ENCODE measurements at places on chromosomes 2 and 18.
A peak's percentile ranks its signal among the peaks of the same experiment; 100 is the strongest.

DNA sequence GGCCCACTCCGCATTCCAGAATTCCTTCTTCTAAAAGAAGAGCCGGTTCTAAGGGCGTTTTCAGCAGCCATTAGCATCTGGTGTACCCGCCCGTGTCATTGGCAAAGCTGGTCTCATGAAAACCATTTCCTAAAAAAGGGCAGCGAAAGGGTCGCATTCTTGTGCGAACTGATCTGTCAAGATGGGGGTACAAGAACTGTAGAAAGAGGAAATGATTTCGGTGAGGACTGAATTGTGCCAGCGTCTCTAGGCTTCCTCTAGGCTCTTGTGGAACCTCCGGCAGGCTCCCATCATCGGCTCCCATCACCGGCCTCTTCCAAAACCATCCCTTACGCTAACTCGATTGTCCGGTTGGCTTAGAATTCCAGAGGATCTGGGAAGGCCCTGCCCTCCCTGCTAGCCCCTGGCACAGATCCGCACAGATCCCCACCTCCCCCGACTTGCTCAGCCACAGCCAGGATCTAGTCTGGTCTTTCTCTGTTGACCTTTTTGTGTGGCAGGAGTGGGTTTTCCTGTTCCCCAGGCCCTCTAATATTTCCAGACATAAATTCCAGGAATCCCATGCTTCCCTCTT, 1.3 kb downstream of the RAB31 start:
- no peak for DNase-seq

- no peak for DNase-seq
Observed at GRCh38 chr2:235080101-235080500, 128.3 kb downstream of the SH3BP4 start.

GRCh38 chr2:146312899-146313298, 1531.9 kb upstream of the ACVR2A start:
- DNase-seq: no peak

DNA sequence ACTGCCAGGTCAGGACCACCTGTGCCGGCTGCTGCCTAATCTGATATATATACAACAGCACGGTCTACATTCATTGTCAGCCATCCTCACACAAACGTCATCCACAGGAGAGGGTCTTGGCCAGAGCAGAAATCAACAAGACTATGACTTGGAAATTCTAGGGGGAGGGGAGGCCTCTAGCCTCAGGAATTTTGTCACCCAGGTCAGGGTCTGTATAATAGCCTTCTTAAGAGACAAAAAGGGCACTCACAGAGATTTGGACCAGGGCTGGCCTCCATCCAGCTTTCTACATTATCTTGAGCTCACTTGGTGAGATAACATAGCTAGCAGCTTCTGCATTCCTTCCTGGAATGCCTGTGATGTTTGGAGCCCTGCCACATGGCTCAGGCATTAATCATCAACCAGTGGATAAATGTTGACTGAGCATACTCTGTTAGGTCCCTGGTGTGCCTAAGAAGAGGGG, 50.4 kb upstream of the CTIF start:
- DNase-seq: peak; percentile 32

- DNase-seq: no peak
Observed at GRCh38 chr2:164039270-164039669, 303.5 kb upstream of the FIGN start.

GRCh38 chr2:121195036-121195435, 90.0 kb downstream of the TFCP2L1 start:
- DNase-seq: no peak

- no peak for DNase-seq
Observed at GRCh38 chr2:207128867-207129266, 36.9 kb downstream of the KLF7 start.

GRCh38 chr18:70289351-70290312, 787 bp downstream of the SOCS6 start:
- DNase-seq: no peak

GRCh38 chr2:157933160-157933920, 57.2 kb upstream of the ACVR1 start:
- DNase-seq: peak; percentile 39

DNA sequence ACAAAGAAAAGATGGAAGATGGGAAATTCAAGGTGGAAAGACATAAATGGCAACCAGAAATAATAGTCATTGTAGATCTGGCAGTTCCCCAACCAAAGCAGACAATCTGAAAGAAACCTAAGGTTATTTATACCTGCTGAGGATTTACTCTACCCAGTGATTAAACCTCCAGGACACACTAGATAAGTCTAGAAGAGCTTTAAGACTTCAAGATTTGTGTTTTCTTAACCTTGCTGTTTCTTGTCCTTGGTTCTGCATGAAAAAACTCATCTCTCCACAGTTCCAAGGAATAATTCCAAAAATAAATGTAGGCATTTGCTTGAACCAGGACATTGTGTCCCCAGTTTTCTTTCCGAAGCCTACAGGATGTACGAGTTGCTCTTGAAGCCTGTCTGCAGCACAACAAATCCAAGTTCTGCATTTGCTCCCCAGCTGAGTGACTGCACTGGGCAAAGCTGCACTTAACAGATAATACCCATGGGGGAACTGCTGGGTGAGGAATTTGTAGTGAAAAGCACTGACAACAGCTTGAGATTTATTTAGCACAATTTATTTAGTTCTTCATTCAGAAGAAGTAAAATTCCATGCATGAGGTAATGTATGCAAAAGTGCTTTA, 19.8 kb downstream of the DTNA start:
- no peak for DNase-seq

- DNase-seq: no peak
Observed at GRCh38 chr18:47724186-47724975, 206.1 kb downstream of the SMAD2 start.

- no peak for DNase-seq
Observed at GRCh38 chr2:239570216-239570925, 169.6 kb upstream of the HDAC4 start.

GRCh38 chr2:38442643-38443541, 65.8 kb upstream of the ATL2 start:
- DNase-seq: no peak

DNA sequence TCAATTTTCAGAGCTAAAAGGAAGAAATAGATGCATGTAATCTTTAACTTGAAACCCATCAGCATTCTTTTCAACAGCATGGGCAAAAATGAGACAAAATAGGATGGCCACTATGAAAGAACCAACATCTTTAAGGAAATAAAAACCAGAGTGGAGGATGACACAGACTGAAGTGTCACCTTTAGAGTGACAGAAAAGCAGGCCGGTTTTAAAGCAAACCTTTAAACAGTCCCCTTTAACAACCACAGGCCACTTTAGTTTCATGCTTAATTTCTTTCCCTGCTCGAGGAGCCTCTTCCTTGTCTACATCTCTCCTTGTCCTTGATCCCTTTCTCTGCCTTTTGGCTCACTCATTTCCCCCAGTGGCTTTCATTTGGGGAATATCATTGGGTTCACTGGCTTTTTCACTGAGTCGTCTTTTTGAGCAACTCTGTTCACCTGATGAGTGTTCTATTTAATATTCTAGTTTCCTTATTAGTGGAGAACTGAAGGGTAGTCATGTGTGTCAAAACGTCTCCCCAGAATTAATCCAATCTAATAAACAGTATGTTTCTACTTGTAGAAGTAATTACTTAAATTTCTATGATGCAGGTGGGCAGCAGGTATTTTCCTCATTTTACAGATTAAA, 72.5 kb downstream of the DOCK10 start:
- DNase-seq: no peak
